NCI-H187 (cell line): ENCODE measurements at places on chromosomes 4 and X.

GRCh38 chr4:85953651-85954018 lies 406.2 kb downstream of the MAPK10 start:
- no peak for DNase-seq

DNA sequence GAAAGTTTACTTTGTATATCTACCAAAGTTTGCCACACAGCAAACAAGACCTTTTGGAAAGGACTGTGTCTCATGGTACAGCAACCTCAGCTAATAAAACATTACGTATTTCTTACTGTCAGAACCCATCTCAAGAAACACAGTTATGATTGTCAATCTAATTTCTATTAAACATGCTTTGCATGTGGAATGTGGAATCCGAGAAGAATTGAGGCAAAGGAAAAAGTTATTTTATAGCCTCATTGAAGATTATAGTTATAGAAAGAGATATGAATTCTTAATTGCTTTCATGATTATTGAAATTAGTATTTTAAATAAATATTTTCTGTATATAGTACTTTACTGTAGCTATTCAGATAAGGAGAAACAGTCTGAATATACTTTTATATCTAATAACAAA lies 5.4 kb downstream of the PCDH7 start:
- DNase-seq: no peak

- DNase-seq: no peak
Observed at GRCh38 chr4:64698171-64698570, 288.9 kb upstream of the TECRL start.

- no peak for DNase-seq
Observed at GRCh38 chr4:68396756-68397155, 46.9 kb upstream of the YTHDC1 start.

DNA sequence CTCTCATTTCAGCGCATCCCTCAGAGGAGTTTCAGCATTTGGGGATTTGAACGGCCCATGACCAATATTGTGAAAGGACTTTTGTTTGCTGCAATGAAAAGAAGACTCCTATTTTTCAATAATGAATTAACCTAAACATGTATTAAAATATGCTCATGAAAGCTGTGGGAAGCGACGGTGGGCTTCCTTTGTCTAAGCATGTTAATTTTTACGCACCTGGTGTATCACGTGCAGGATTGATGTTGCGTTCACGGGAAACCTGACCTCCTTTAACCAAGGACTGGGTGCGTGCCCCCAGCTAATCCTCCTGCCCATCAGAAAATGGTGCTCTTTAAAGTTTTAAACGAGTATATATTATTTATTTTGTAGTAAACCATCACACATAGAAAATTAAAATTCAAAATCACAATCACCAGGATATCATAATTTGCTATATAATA lies 590 bp upstream of the CCDC110 start:
- DNase-seq: no peak

- DNase-seq: no peak
Observed at GRCh38 chr4:145589916-145590702, 29.1 kb upstream of the MMAA start.

DNA sequence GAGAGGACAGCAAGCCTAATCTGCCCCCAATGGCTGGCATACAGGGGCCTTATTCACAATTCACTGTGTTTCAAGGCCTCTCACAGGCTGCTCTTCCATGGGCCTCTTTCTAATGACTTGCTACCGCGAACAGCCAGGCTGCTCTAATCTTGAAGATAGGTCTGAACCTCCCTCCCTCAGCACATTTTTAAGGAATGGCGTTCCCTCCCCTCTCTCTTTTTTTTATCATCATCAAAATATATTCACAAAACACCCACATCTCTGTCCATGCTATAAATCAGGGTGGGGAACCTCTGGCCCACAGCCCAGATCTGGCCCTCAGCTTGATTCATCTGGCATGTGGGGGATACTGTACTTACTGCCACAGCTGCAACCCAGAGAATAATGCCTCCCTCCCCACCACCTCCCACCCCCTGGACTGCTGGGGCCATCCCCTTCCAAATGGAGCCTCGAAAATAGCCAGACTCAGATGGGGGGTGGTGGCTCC lies 76.2 kb upstream of the PLAC1 start:
- no peak for DNase-seq

DNA sequence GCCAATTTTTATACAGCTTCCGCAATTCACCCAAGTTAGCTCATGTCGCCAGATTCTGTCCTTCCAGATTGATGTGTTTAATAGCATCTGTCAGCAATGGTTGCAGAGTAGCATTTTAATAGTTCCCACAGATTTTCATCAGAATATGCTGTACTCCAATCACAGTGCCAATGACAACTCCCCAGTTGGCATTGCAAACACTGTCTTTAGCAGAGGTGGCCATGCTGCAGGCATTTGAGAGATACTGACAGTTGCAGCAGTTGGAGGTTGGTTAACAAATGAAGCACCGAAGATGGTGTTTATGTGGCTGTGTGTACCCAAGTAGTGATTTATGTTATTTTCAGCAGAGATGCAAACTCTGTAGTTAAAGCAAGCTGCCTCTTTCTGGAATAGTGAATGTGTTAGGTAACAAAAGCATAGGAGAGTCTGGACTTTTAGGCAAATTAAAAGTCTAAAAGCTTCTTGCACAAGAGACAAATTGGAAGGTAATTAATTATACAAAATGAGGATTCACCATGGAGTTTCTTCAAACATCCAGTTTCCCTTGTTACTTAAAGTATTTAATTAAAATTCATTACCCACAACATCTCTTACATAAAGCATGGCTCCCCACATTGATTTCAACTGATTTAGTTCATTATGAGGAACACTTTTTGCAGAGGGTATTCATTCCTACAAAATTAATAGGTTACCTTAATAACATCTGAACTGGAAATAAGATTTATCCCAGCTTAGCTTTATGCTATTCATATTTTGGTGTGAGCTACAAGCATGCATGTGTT lies 65.2 kb downstream of the PARM1 start:
- no peak for DNase-seq

- no peak for DNase-seq
Observed at GRCh38 chr4:185020293-185020808, 2.1 kb downstream of the HELT start.

GRCh38 chr4:96120206-96120605 lies 280.3 kb downstream of the PDHA2 start:
- DNase-seq: no peak

- no peak for DNase-seq
Observed at GRCh38 chrX:19046343-19047215, 62.7 kb upstream of the PHKA2 start.

DNA sequence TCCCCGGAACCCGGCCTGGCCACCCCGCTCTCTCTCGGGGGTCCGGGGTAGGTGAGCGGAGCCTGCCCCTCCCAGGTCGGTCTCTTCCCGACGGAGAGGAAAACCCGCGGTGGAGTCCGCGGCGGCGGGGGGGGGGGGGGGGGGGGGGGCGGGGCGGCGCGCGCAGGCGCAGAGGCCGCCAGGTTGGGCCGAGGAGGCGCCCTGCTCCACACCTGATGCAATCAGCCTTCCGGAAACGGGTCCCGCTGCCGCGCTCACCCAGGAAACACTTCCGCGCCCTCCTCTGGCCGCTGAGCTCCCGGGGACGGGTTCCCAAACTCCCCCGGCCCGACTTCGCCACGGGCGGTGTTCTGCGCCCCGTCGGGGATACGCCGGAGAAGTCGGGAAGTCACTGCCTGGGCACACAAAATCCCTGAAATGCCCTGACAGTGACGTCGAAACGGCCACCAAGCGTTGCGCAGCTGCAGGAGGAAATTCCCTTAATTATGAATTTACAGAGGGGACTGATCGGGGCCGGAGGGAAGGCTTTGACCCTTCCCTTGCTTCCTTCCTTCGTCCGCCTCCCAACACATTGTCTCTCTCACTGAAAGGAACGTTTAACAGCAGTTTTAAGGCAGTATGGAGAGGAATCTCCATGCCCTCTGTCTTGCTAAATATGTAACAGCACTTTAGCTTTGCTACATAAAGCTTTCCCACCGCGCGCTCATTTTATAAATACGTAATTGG lies 2.1 kb upstream of the APBB2 start:
- peak; percentile 84 for DNase-seq

GRCh38 chr4:79958466-79959264 lies 114.4 kb downstream of the ANTXR2 start:
- no peak for DNase-seq
